ENCODE measurements at places on chromosomes 6 and 20.
A peak's percentile ranks its signal among the peaks of the same experiment; 100 is the strongest.

- no peak for DNase-seq
Observed at GRCh38 chr6:110746680-110747079, 68.6 kb downstream of the CDK19 start.

DNA sequence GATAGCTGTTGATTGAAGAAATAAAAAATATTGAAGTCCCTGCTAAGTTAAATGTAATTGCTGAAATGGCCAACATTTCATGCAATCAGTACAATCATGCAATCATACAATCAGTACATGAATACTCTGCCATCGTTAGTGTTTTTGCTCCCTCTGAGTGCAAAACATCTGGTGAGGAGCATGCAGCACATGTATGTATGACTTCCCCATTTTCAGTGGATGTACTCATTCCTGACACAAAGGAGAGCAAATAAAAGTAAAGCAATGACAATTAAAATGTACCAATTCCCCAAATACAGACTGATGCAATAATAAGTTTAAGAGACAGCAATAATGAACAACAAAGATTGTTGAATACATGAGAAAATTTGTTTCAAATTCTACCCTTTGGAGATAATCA lies 140.7 kb downstream of the PLCB1 start:
- no peak for DNase-seq

DNA sequence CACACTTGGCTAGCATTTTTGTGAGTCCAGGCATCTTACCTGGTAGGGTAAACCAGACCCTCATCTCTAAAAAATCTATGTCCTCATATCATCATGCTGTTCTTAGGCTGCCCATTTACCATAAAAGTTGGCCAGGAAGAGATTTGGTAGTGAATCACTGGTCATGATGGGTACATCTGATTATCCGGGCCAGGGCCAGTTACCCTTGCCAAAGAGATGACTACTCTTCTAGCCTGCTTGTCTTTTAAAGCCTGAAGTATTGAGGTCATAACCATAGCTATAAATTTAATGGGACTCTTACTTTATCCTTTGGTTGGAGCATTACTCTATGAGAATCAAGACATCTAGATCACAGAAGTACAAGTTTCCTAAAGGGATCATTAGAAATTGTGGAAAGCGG lies 276.8 kb downstream of the TENT5A start:
- no peak for DNase-seq

DNA sequence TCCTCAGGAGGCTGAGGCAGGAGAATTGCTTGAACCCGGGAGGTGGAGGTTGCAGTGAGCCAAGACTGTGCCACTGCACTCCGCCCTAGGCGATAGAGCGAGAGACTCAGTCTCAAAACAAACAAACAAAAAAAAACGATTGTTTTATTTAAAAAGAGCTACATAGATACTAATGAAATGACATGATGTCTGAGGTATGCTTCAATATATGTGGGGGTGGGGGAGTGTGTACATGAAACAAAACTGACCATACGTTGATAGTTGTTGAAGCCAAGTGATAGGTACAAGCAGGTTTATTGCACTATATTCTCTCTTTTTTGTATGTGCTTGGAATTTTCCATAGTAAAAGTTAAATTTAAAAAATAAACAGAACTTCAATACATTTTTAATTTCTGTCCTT lies 240.1 kb downstream of the TFAP2A start:
- no peak for DNase-seq

DNA sequence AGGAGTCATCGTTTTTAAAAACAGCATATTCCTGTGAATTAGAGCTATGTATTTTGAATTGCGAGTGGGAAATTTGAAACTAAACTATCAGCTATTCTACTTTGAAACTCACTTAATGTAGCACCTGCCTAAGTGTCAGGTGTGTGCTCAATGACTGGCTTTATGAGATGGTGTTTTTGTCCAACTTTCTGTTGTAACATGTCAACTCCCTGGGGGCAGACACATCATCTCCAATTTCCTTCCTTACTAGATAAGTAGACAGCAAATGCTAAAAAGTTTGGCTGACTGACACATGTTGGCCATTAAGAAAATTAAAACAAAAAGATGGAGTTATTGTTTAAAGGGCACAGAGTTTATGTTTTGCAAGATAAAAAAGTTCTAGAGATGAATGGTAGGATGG lies 226.9 kb downstream of the TFAP2B start:
- DNase-seq: no peak

GRCh38 chr20:58883241-58883691 lies 30.8 kb downstream of the GNAS start:
- DNase-seq: no peak

DNA sequence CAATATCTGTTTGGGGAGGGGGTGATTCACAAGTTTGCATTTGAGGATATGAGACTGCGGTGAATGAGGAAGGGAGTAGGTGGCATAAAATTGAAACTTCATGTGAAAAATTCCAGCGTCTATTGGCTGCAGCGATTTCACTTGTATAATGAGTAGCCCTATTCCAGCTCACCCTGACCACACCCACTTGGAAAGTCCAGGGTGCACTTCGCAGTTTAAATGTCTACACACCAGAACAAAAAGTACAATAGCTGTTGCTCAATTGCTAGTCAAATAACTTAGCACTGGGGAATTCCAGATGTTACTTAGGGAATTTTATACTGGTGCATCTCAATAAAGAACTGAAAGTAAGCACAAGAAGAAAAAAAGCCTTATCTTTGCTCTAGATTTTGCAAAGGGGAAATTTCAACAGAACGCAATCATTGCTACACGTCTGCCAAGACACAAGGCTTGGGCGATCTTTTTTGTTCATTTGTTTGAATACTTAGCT lies 6.3 kb downstream of the TNFAIP3 start:
- DNase-seq: no peak

GRCh38 chr6:72619883-72620696 lies 1.8 kb upstream of the KCNQ5 start:
- peak; percentile 1 for DNase-seq

DNA sequence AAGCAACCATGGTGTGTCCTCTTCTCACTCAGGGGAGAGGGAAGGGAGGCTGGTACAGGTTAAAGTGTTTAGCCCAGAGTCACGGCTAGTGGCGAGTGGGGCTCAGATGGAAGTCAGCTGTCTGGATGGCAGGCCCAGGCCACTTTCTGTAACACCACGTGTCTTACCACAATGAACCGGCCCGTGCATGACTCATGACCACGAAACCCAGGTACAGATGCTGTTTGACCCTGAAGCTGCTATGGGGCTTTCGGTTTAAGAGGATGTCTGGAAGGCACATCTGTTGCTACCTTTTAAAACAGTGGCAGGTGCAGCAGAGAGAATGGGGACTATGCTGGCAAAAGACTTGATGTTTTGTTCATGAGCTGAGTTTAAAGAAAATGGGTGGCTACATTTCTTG lies 36.5 kb upstream of the MPC1 start:
- DNase-seq: no peak

GRCh38 chr6:16045238-16045637 lies 83.6 kb upstream of the MYLIP start:
- DNase-seq: no peak

DNA sequence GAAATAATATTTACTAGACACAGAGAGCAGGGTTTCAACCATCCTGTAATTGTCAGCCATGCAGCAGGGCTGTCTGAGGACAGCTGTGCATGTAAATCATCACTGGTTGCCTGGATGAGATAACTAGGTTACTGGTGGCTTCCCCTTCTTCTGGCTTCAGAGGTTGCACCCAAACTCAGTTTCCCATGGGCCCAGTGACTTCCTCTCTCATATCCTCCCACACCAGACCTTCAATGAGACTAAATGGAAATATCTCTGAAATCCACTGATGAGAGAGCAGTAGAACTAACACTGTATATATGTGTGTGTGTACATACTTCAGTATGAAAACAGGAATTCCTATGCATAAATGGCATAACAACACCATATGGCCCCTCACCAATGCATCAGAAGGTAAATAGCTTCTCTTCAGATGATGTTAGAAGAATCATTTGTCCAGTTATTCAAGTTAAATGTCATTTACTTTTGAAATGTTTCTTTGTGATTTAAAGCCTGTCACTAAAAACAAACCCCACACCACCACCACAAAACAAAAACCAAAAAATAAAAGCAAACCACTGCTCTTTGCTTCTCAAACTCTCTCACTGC lies 51.0 kb upstream of the IL20RA start:
- DNase-seq: no peak

- DNase-seq: no peak
Observed at GRCh38 chr6:15936503-15936902, 192.4 kb upstream of the MYLIP start.

GRCh38 chr20:5844063-5844681 lies 94.0 kb downstream of the SHLD1 start:
- peak; percentile 86 for DNase-seq

DNA sequence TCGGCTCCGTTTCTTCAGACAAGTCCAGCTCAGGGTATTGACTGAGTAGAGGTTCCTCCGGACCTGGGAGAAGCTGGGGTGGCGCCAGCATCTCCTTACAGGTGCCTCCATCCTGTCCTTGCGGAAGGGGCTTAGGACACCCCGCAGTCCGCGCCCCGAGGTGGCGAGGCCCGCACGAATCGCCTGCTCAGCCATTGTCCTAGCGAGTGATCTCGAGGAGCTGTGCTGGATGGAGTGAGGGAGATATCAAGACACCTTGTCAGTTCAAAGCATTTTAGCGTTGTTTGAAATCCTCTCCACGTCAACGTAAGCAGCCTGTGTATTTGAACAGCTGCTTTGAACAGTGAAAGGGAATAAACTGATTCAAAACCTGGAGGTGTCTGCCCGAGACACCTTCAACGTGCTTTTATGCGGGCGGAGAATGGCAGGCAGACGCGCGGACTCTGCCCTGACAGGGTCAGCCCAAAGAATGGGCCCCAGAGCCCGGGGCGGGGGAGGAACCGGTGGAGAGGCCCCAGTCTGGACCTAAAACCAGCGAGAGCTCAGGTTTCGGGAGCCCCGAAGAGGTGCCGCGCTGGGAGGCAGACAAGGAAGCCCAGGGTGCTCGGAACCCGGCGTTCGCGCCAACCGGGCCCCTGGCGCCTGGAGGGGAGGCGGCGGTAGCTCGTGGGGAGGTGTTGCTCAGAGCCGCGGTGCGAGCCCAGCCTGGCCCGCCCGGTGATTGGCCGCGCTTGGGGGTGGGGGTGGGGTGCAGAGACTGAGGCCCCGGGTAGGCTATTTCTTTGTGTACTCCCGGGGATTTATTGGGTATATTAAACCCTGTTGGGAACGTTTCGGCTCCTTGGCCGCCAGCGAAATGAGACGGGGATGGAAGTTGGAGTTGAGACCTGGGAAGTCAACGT lies 3.1 kb upstream of the POU3F2 start:
- peak; percentile 67 for DNase-seq

- no peak for DNase-seq
Observed at GRCh38 chr20:8342391-8342790, 210.3 kb downstream of the PLCB1 start.

DNA sequence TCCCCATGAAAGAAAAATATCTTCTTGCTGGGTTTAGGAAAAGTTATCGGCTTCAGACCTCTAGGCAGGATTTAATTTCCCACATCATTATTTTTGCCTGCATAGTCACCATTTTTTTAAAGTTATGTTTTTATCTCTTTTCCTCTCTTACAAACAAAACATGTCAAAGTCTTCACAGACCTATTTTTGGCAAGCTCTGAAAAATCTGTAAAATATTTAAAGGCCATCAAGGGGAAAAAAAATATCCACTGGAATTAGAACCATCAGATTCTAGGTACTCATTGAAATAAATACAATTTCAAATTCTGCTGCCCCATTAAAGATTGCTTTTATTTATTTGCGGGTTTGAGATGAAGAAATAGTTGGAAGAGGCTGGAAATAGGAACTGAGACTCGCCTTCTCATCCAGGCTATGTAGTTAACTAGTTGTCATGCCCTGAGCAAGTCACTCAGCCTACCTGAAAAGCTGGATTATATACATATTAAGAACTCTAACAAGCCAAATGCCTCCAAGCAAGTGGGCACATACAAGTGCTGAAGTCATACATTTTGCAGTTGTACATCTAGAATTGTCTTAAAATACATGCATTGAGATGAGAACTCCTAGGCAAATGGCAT lies 101.7 kb upstream of the SASH1 start:
- DNase-seq: no peak

- no peak for DNase-seq
Observed at GRCh38 chr6:45721665-45722064, 294.0 kb downstream of the CLIC5 start.

DNA sequence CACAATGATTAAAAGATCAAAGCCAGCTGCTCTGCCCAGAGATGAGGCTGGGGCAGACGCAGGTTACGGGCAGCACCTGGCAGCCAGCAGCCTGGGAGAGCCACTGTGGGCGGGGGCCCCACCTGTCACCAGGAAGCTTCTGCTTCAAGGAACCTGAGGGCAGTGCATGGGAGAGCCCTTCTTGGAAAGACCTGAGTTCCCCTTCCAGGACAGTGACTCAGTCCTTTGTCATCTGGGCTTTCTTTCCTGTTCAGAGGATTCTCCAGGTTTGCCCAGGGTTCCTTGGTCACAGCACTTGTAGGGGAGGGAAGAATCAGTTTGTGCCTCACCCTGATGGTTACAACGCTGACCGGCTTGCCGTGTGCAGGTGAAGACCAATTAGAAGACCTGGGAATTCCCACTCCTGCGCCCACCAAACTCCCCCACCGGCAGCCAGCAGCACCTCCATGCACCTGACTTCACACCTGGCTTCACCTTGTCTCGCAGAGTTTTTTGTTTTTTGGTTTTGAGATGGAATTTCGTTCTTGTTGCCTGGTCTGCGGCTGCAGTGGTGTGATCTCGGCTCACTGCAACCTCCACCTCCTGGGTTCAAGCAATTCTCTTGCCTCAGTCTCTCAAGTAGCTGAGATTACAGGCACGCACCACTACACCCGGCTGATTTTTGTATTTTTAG lies 2.0 kb downstream of the ZBP1 start:
- DNase-seq: no peak

GRCh38 chr6:5626727-5627426 lies 365.6 kb downstream of the FARS2 start:
- DNase-seq: no peak

- peak; percentile 27 for DNase-seq
Observed at GRCh38 chr20:10961651-10962288, 288.0 kb upstream of the JAG1 start.

- no peak for DNase-seq
Observed at GRCh38 chr6:52215787-52216186, 28.5 kb downstream of the IL17F start.

GRCh38 chr6:112372226-112372806 lies 25.2 kb downstream of the RFPL4B start:
- DNase-seq: no peak

GRCh38 chr6:113077794-113078193 lies 730.7 kb downstream of the RFPL4B start:
- DNase-seq: no peak

GRCh38 chr6:24064106-24064505 lies 61.9 kb upstream of the NRSN1 start:
- peak; percentile 37 for DNase-seq

DNA sequence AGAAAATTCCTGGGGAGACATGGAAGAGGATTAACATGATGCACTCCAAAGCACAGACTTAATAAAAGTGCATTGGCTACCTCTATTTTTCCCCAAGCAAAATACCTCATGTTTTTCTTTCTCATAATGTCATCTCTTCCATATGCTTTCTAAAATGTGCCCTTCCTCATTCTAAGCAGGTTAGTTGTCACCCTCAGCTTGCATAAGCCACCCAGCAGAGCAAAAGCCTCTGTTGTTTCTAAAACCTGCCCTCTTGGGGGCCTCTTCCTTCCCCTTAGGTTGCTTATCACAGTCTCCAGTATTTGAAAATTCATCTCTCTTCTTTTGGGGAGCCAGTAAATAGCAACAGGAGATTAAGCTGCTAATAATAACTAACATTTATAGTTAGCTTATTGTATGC lies 183.6 kb upstream of the FLRT3 start:
- no peak for DNase-seq

Measured in NCI-H2081 (cell line).